CD4-positive, alpha-beta T cell (primary cell): ENCODE measurements at places on chromosomes 2 and 18.
A peak's percentile ranks its signal among the peaks of the same experiment; 100 is the strongest.

DNA sequence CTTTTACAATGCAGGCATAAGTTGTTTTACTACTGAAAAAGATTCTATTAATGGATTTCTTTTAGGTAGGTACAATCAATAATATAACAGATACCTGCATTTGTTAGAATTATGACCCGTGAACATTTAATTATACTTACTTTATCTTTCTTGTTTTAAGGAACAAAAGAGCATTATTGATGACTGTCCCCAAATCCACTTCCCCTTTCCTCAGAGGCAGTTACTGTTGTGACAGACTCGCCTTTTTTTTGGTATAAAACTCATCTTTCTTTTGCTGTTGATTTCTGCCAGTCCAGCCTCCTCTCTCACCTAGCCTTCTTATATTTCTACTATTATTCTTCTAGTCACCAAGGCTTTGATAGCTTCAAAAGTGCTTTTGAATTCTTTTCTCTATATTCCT is 12.1 kb downstream of the ACTR3 start:
- no peak overlapping the region for H3K27ac ChIP-seq
- peaks cover 40% of the 10 kb centered on the region for H3K4me1 ChIP-seq
- peak; percentile 38 for DNase-seq
- peaks cover 14% of the 10 kb centered on the region for H3K36me3 ChIP-seq

DNA sequence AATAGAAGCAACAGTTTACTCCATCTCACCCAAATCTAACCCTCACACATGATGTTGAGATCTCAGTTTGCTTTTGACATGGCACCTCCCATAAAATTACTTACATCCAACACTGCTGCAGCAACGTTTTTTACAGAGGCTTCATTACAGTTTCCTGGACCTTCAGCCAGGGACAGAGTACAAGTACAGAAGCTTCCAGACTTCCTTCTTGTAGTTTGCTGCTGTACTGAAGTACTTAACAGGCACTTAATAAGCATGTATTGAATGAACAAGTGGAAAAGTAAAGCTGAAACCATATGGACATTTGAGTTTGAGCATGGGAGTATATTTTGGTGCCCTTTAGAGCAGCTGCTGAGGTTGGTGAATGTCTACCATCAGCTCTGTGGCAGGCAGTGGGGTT is 514.2 kb downstream of the PTPRM start:
- H3K27ac ChIP-seq: no peak overlapping the region
- H3K4me3 ChIP-seq: no peak overlapping the region
- no peaks in the 10 kb centered on the region for H3K4me1 ChIP-seq
- DNase-seq: no peak
- no peaks in the 10 kb centered on the region for H3K36me3 ChIP-seq

DNA sequence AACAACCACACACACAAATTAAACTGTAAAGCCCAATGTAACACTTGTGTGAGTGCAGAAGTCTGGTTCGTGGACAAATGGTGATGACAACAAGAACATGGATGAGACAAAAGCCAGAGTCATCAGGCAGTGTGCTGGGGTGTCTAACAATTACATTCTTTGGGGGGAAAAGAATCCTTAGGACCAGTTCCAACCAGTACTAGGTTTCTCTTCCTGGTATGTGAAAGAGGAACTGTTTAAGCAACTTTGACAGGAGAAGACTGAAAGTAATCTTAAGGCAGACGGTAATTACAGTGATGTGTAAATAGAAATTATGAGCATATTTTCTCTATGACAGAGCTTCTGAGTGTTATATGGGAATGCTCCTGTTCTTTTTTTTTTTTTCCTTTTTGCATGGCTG is 133.4 kb downstream of the AFF3 start:
- no peak for DNase-seq
- no peaks in the 10 kb centered on the region for H3K27me3 ChIP-seq
- no peak overlapping the region for H3K4me3 ChIP-seq
- H3K4me1 ChIP-seq: no peaks in the 10 kb centered on the region
- H3K27ac ChIP-seq: no peak overlapping the region

- no peaks in the 10 kb centered on the region for H3K4me1 ChIP-seq
- H3K27me3 ChIP-seq: peaks cover 3% of the 10 kb centered on the region
- no peak for DNase-seq
- no peaks in the 10 kb centered on the region for H3K36me3 ChIP-seq
Measured at GRCh38 chr2:130766037-130766436, 10.7 kb downstream of the AMER3 start.

DNA sequence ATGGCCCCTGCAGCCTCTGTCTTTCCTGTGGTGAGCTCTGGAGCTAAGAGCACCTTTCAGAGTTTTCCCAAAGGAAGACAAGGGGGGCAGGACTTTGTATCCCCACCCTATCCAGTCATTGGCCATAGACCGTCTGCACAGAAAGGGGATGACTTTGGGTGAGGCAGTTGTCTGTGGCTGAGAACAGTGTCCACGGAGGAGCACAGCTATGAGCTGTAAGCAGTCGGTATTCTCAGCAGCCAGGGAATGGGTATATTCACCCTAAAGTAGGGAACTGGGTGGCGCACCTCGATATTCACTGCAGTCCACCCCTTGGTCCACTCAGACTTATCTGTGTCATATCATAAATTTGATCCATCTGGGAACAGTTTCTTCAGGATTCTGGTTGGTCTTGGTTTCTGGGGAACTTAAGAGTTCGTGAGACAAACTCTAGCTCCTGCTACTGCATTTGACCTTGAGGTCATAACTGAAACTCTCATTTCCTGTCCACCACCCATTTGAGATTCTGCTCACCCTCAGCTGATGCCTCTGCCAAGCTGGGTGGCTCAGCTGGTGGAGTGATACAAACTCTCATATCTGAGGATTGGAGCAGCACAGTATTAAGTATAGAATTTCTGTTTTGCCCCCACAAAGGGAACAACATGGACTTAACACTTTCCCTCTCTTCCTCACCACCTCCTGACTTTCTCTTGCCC is 45.2 kb upstream of the SCG2 start:
- H3K27ac ChIP-seq: no peak overlapping the region
- no peak for DNase-seq
- no peaks in the 10 kb centered on the region for H3K36me3 ChIP-seq

GRCh38 chr18:51194604-51195003 is 2.9 kb downstream of the MEX3C start:
- no peaks in the 10 kb centered on the region for H3K27me3 ChIP-seq
- peak overlapping the region; percentile 86 for H3K27ac ChIP-seq
- H3K4me1 ChIP-seq: peaks cover 26% of the 10 kb centered on the region
- H3K4me3 ChIP-seq: peak overlapping the region; percentile 88
- no peaks in the 10 kb centered on the region for H3K36me3 ChIP-seq
- peak; percentile 19 for DNase-seq

- H3K27me3 ChIP-seq: no peaks in the 10 kb centered on the region
- no peak overlapping the region for H3K27ac ChIP-seq
- H3K36me3 ChIP-seq: no peaks in the 10 kb centered on the region
- H3K4me3 ChIP-seq: no peak overlapping the region
Measured at GRCh38 chr2:136215908-136216472, 98.0 kb upstream of the CXCR4 start.

DNA sequence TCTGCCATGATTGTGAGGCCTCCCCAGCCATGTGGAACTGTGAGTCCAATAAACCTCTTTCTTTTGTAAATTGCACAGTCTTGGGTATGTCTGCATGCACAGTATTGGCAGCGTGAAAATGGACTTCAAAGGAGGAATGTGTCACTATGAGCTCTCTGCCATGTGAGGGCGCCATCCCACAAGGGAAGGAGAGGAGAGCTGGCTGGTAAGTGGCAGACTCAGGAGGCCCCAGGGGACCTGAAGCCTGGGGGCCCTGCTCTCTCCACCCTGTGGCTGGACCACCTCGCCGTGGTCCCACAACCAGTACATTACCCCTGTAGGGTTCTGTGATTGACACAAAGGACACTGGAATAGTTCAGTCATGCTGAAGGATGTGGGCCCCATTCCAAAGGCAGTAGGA is 122.1 kb downstream of the RPIA start:
- H3K4me3 ChIP-seq: no peak overlapping the region
- no peaks in the 10 kb centered on the region for H3K27me3 ChIP-seq
- no peaks in the 10 kb centered on the region for H3K36me3 ChIP-seq
- no peak for DNase-seq
- H3K27ac ChIP-seq: no peak overlapping the region

- H3K4me1 ChIP-seq: no peaks in the 10 kb centered on the region
- no peaks in the 10 kb centered on the region for H3K27me3 ChIP-seq
- no peaks in the 10 kb centered on the region for H3K36me3 ChIP-seq
- no peak overlapping the region for H3K27ac ChIP-seq
- H3K4me3 ChIP-seq: no peak overlapping the region
- DNase-seq: no peak
Measured at GRCh38 chr2:107511970-107512789, 314.5 kb upstream of the RGPD4 start.
